ENCODE measurements at places on chromosomes 5 and 9.

- DNase-seq = no peak
Observed at GRCh38 chr9:14585730-14586473, 107.3 kb downstream of the ZDHHC21 start.

- no peak for DNase-seq
Observed at GRCh38 chr9:84123648-84124406, 143.2 kb downstream of the RMI1 start.

- DNase-seq = peak; percentile 68
Observed at GRCh38 chr5:151213803-151214613, 9.9 kb downstream of the CCDC69 start.

DNA sequence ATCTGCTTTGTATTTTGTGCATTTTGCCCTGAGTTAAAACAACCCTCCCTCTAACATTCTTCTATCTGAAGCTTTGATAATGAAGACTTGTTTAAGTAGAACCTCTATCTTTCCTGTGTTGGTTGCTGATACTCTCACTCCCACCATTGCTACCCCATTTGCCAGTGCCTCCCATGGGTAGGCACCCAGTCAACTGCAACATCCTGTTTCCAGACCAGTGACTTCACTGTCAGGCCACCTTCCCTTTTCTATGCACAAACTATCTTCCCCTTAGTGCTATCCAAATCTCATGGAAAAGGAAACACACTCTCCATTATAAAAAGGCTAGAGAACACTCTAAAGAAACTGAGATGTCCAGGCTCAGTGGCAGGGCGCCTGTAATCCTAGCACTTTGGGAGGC is 5.6 kb upstream of the IARS1 start:
- DNase-seq = no peak

DNA sequence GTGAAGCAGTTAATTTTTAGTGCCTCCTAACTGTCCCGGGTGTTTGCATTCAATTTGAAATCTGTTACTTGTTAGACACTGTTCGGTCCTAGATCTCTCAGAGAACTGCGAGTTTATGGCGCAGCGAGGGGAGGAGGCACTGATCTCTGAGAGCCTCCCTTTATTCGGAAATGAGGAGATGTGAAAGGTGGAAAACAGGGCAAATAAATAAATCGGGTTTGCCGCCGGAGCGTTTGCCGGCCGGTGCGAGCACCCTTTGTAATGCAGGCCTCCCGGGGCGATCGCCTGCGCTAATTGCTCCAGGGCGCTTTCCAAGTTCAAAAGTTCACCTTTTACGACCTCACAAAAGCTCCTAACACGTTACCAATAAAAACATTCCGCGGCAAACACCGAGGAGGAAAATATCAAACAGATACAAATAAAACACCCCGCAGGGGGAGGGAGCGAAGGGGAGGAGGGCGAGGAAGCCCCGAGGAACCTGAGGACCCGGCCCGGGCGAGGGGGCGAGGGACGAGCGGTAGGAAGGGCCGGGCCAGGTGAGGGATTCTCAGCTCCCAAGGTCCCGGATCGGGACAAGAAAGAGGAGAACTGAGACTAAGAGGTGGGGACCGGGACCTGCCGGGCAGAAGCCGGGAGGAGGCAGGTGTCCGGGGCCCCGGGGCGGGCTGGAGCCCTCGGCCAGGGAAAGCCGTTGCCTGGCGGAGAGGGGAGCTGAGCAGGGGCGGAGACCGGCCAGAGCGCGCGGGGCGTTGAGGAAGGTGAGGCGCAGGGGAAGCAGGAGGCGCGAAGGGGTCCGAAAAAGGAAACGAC is 1.4 kb downstream of the NR6A1 start:
- no peak for DNase-seq

- DNase-seq = no peak
Observed at GRCh38 chr9:84677080-84677479, 7.6 kb downstream of the NTRK2 start.

DNA sequence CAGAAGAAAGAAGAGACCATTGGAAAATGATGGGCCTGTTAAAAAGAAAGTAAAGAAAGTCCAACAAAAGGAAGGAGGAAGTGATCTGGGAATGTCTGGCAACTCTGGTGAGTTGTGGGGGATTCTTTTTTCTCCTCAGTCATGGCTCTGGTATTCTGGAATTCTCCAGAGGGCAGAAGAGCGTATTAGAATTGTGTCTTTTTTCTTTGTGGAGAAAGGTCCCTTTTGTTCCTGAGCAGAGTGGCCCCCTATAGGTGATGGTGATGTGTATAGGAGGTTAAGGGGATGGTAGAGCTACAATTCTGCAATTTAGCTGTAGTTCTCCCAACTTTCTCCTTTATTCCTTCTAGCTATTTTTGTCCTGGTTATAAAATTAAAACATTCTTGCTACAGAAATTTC is 1.6 kb upstream of the DHFR start:
- no peak for DNase-seq

GRCh38 chr5:58183078-58183785 is 276.7 kb downstream of the PLK2 start:
- no peak for DNase-seq

- no peak for DNase-seq
Observed at GRCh38 chr9:123281659-123282350, 13.4 kb upstream of the STRBP start.

DNA sequence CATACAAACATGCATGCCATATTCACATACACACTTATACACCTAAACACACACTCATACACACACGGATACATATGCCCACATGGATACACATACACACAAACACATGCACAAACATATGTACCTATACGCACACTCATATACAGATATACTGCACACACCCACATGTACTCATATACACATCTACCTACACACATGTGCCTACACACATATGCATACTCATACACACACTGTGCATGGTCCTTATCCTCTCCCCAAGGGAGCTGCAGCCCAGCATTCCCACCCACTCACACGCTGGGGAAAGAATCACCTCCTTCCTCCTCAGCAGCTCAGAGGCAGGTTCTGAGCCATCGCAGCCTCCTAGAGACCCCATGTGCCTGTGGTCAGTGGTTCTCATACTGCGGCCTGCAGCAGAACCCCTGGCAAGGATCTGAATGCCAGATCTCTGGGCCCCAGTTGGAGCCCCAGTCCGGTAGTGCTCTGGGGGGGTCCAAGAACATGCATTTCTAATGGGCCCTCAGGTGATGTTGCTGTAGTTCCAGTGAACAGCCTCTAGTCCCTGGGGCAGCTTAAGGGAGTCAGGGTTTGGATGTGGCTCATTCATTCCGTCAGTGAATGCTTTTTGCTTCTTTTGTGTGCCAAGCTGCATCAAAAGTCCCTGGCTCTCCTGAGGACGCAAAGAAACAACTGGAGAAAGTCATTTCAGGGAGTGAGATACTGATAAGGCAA is 39.0 kb downstream of the SEMA4D start:
- no peak for DNase-seq

DNA sequence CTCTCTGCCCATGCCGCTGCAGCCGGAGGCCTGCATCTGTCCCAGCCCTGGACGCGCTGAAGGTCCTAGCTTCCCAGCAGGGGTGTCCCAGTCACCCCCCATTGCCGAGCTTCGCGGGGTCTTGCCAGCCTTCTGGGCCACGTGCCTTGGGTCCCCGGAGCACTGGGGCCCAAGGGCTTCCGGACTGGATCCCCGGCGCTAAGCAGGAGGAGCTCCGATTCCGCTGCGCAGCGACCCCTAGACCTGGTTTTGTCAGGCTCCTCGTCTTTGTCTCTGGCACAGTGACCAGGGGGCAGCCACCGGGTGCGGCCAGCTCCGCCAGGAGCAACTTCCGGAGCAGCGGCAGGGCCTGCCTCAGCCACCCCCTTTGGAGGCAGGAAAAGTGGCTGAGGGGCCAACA is 3.3 kb upstream of the IRX1 start:
- no peak for DNase-seq

- DNase-seq = no peak
Observed at GRCh38 chr9:109107402-109108240, 12.1 kb downstream of the TMEM245 start.

GRCh38 chr9:34796924-34797323 is 87.0 kb upstream of the CCL21 start:
- DNase-seq = no peak

GRCh38 chr5:26889815-26890214 is 148.6 kb downstream of the CDH9 start:
- DNase-seq = no peak

DNA sequence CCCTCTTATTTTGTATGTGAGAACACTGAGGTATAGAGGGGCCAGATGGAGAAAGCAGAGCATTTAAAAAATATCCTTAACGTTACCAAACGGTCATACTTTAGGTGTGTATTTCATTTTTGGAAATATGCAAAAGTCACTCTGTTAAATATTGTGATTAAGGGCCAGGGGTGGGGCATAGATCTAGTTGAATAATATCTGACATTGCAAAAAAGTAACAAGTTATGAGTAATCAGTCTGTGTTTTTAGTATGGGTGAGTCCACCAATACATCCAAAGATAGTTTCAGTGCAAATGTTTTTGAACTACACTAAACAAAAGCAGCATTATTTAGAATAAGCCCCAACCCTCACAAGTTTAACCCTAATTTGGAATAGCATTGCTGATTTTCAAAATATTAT is 45.3 kb upstream of the CCDC112 start:
- no peak for DNase-seq

- no peak for DNase-seq
Observed at GRCh38 chr5:109844148-109844547, 154.4 kb downstream of the MAN2A1 start.

- no peak for DNase-seq
Observed at GRCh38 chr5:81166430-81166829, 66.7 kb upstream of the CKMT2 start.

DNA sequence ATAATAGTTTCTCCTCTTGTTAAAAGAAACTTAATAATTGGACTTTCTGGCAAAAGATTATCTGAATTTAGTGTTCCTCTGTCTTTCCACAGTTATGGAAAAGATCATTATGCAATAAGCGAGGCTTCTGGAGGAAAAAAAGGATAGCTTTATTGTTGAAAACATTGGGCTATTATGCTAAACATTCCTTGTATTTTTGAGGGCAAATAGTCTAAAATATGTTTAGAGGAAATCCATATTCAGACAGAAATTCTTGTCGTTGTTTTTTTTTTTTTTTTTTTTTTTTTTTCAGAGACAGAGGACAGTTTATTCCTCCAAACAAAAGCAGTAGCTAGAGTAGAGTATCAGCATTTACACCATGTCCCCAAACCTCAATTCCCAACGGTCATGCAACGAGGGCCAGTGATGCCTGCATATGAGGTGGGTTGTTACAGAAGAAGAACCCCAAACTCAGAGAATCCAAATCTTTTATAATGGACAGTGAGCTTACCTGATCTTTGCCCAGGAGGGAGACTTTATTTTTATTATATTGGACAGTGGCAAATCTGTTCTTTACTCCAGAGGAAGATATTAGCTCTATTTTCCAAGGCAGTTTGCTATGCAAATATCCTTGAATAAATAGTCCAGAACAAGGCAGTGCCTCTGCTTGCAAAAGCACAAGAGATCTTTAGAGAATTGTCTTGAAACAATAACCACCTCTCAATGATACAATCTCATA is 48.4 kb upstream of the CDK5RAP2 start:
- no peak for DNase-seq

DNA sequence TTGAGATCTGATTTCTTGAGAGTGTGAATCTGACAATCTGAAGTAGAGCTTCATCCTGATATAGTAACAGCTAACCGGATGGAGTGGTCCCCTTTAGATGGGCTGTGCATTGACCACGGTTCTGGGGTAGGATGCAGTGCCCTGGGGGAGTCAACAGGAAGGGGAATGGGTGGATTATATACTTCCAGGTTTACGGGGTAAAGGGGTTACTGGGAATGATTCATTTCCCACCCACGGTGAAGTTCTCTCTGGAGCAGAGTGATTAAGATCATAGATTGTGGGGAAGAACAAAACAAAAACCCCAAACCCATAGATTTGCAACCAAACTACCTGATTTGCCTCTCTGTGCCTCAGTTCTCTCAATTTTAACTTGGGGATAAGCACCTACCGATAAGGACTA is 1.5 kb upstream of the B4GALT7 start:
- no peak for DNase-seq

DNA sequence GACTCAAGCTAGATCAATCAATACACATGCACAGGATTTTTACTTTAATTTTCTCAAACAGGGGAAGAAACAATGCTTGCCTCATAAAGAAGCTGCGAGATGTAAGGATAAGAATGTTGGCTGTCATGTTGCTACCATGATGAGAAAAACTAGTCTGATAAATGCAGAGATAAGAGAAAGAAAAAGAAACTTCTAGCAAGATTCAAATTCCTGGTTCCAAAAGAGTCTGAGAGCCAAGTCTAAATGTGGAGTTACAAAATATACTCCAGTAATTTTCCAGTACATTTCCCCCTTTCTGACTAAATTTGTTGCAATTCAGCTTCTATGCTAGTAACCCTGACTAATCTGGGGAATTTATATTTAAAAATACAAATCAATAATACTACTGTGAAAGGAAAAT is 10.4 kb upstream of the ANXA1 start:
- no peak for DNase-seq

- no peak for DNase-seq
Observed at GRCh38 chr5:151696470-151697061, 9.9 kb upstream of the SPARC start.

- DNase-seq = peak; percentile 22
Observed at GRCh38 chr5:59188419-59189225, 605.7 kb downstream of the RAB3C start.

GRCh38 chr5:61813361-61813760 is 481.3 kb downstream of the ZSWIM6 start:
- no peak for DNase-seq

DNA sequence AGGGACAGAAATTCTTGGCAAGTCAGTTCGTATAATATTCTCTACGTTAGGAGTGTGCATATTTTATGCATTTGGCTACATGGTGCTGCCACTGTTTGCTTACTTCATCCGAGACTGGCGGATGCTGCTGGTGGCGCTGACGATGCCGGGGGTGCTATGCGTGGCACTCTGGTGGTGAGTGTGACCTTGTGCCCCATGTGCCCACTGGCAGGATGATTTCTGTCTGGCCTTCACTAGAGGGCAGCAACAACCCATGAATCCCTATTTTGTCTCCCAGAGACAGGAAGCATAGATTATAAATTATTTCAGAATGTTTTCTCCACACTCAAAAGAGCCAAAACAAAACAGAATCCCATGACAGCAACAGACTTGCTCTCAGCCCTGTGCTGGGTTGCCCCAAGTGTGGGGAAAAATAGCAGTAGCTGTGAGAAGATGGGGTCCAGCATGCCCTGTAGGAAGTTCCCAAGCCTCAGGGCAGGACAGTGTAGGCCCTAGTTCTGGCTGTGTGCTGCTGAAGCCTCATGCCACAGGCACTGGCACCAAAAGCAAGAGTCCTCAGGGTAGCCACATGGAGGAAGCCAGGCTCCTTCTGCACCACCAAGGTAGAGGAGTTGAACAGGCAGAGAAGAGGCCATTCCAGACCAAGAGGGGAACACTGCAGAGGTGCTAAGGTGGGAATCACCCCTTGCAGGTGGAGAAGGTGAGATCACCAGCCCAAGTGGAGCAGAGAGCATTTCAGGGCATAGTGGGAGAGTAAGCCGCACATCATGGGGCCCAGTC is 16.0 kb downstream of the SLC22A5 start:
- DNase-seq = peak; percentile 26

GRCh38 chr5:173592050-173592669 is 24.3 kb downstream of the BOD1 start:
- DNase-seq = no peak

- no peak for DNase-seq
Observed at GRCh38 chr5:172733131-172733973, 37.6 kb downstream of the DUSP1 start.

- no peak for DNase-seq
Observed at GRCh38 chr9:97895695-97896332, 26.5 kb downstream of the TRMO start.

Data from activated T-helper 1 cell treated with anti-CD3 and anti-CD28 coated beads, Interleukin-2, amount 50 U/mL, for 16 hours (primary cell).